Hepatic stellate cell (primary cell): ENCODE measurements at places on chromosomes 3 and 15.

DNA sequence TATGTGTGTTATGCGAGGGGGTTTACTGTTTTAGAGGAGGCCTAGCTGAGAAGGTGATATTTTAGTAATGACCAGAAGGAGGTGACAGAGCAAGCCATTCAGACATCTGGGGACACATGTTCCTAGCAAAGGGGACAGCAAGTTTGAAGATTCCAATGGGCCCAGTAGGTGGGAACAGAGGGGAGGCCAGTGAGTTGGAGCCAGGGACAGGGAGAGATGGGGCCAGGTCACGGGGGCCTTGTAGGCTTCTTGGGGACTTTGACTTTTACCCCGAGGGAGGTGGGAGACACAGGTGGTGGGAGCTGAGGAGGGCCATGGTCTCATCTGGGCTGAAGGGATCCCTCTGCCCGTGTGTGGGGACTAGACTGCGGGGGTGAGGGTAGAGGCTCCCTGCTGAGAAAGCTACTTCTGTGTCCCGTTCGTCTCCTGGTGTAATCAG, 72.5 kb downstream of the MGLL start:
- no peak for DNase-seq

DNA sequence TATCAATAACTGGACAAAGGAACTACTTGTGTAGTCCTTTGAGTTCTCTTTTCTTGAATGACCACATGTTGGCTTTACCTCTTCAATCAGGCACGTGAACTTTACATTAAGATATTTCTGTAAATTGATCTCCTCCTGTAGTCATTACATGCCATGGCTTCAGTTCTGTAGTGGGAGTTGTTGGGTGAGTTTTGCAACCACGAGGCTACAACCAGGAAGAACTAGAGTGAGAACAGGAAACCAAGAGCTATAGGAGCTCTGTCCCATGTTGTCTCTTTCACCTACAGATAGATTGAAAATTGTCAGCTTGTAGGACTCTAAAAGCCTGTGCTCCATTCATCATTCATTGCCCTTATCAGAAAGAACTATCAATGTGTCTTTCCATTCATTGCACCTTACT, 2.0 kb downstream of the RSRC1 start:
- no peak for DNase-seq

DNA sequence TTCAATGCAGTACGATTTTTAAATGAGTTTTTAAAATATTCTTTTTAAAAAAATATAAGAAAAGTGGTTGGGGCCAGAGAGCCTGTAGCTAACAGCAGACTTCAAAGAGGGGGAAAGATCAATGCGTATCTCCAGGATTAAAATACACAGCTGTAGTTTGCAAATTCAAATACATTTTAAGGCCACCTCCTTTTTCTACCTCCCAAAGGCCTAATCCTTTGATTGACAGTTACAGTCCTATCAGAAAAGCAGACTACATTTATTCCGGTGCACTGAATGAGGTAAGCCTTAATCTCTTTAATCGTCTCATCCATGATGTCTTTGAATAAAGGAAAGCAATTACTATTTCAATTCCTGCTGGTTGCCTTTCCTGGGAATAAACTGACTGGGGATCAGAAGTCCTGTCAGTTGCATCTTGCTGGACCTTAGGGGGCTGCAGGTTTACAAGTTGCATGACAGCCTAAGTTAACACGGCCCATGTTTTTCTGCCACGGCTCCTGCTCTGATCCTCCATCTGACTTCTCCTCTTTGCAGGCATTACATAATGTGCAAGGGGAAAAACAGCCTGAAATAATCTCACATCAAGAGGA, 51.7 kb downstream of the CADPS start:
- DNase-seq: no peak

- DNase-seq: no peak
Observed at GRCh38 chr3:107710851-107711250, 188.1 kb downstream of the BBX start.

GRCh38 chr15:74188216-74188615, 14.4 kb downstream of the STRA6 start:
- no peak for DNase-seq

DNA sequence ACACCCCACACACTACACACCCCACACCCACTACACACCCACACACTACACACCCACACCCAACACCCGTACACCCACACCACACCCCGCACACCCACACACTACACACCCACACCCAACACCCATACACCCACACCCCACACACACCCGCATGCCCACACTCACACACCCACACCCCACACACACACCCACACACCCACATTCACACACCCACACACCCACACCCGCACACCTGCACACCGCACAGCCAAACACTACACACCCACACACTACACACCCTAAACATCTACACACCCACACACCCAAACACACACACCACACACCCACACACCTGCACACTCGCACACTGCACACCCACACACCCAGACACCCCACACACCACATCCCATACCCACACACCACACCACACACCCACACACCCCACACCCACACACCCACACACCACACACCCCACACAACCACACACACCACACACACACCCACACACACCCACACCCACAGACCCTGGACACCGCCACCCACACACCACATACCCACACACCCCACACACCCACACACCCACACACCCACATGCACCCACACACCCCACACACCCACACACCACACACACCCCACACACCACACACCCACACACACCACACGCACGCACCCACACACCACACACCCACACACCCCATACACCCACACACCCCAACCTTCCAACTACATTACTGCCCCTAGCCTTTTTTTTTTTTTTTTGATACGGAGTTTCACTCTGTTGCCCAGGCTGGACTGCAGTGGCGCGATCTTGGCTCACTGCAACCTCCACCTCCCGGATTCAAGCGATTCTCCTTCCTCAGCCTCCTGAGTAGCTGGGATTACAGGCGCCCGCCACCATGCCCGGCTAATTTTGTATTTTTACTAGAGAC, 16.9 kb downstream of the CEP19 start:
- DNase-seq: no peak

- no peak for DNase-seq
Observed at GRCh38 chr15:75313116-75313845, 22.6 kb upstream of the COMMD4 start.

DNA sequence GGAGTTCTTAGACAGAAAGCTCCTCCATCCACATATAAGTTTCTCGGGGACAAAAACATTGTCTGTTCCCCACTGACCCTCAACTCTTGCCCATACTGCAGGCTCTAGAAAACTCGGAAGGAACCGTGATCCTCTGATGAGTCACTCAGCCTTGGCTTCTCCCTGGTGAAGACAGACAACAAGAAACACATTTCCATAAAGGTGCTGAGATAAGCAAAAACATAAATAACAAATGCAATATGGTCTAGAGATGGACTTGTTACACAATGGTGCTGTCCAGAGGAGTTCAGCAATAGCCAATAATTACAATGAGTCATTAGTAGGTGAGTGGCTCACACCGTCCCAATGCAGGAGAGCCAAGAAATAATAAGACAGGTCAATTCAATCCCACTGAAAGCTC, 43.7 kb downstream of the MAGI1 start:
- no peak for DNase-seq

DNA sequence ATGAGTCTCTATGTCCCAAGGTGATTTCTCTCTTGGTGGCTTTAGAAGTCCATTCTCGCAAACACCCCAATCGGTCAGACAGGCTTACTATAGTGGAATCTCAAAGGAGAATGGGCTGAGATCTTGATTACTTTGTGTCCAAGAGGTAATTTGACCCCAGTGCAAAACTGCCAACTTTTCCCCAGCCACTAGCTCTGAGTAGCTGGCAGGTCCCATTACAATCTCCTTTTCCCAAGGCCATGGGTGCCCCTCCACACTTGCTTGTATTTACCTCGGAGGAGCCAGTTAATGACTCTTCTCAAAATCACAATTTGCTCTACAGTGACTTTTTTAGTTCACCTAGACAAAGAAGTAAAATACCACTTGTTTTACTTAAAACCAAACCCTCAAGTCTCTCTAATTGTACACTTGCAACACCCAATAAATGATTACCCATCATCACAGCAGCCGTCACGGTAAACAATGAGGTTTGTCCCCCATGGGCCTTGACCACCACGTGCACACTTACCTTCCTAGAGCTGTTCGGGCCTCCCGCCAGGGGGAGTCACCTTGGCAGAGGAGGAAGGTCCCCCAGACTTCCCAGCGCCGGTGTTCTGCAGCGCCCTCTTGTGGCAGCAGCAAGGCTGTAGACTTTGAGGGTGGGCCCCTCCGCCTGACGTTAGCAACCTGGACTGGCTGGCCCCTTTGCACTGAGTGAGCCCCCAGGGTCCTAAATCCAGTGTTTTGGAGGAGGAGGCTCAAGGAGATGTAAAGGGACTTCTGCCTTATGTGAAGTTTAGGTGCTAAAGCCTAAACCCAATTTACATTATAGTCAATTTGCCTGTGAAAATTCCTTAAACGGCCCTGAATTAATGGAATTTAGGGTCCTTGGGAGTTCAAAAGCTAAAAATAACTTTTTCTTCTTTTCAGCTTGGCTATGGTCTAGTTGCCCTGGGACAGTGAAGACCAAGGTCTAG, 18.7 kb upstream of the HDAC11 start:
- DNase-seq: no peak

DNA sequence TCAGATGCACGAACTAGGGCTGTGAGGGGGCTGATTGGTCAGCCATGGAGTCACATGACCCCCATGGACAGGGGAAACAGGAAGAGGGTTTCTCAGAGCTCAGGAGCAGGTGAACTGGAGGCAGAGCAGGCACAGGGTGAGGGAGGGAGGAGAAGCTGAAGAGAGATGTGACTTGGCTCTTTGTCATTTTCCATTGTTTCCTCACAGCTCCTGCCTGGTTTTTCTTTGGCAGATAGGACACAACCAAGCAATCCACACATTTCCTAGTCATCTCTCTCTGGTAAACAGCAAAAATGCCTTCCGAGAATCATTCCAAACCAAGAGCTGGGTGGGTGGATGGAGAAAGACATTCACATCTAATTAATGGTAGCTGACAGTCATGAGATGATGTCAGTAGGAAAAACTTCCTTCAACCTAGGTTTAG, 43.4 kb upstream of the LMCD1 start:
- no peak for DNase-seq

GRCh38 chr3:29416514-29416913, 135.6 kb downstream of the RBMS3 start:
- DNase-seq: no peak

DNA sequence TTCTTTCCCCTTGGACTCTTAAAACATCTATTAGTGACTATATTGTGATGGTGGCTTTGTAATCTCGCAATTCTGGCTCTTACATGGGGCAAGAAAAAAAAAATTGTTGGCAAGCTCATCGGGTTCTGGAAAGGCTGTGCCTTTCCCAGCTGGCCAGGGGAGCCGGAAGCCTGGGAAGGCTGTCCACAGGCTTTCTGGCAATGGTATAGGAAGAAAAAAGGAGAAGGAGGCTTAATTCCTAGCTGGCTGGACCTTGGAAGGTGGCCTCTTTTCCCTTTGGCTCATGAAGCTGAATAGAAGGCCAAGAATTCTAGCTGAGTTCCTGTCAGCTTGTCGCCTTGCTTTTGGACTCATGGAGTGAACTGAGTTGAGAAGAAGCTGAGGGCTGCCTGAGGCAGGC, 243.5 kb upstream of the SEMA6D start:
- no peak for DNase-seq

GRCh38 chr3:155995525-155996370, 124.6 kb upstream of the KCNAB1 start:
- peak; percentile 51 for DNase-seq

- DNase-seq: no peak
Observed at GRCh38 chr3:183073839-183074238, 25.5 kb downstream of the MCCC1 start.

DNA sequence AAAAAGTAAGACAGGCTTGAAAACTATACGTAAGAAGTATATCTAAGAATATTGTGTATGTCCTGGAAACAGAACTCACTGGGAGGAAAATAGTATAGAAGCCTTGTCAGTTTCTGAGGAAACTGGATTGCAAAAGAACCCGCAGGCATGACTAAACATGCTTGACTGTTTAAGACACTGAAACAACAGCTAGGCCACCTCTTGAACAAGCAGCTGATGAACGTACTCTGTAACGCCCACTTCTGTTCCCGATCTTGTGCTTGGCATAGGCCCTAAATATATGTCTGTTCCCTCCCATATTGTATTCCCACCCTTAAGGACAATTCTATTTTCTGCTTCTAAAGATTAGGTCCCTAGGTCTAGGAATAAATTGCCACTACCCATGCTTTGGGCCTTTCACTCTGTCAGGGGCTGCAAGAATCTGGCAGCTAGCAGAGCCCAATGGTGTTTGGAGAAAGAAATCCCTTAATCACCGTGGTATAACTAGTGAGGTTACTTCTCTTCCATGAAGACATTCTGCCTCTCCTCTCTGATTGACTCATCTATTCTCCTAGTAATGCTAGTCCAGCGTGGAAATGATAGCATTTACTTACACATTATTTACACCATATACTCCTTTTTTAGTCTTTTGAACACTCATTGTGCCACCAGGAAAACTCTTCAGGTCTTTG, 46.2 kb downstream of the CD200 start:
- DNase-seq: no peak

DNA sequence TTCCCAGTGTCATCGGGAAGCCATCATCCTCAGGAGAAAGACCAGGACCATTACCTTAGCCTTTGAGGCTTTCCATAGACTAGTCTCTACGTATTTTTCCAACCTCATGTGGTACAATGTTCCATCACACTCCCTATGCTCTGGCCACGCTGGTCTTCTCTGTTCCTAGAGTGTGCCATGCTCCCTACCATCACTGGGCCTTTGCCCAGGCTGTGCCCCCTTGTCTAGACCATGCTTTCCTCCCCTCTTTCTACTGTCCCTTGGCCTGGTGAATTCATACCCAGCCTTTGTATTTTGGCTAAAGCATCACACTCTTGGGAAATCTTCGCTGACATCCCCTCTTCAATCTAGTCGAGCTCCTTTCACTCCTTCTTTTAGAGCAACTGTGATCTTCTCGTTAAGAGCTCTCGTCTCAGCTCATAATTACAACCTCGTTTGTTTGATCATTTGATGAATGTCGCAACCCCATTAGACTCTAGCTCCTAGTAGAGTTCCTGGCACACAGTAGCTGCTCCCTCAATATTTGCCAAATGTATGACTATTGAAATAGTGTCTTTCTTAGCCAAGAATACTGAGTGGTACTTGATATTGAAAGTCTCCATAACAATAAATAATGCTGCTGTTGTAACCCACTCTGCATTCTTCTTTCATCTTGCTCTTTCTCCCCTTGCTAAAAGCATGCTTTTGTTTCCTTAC, 100.2 kb upstream of the FAM3D start:
- no peak for DNase-seq

DNA sequence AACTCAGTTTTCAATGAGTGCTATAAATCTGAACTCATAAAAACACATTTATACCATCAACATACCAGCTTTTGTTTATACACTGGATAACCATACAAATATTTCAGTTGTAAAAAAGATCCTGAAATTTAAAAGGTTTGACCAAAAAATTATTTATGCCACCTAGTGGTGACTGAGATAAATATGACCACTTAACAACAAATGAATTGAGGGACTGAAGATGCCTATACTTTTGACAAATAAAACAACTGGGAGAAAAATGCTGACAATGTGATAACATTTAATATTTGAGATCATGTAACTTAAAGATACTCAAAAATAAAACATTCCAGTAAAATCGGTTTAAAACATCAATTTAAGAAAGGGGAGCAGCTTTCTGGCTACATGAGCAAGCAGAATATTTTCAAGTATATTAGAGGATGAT, 30.4 kb downstream of the ATG3 start:
- peak; percentile 11 for DNase-seq

- peak; percentile 53 for DNase-seq
Observed at GRCh38 chr3:169811631-169812331, 889 bp upstream of the LRRIQ4 start.

GRCh38 chr15:92612891-92613290, 42.7 kb downstream of the FAM174B start:
- DNase-seq: no peak
